ENCODE measurements at places on chromosomes 13 and 19. TPM values are rescaled to one million over a fixed set of nuclear protein-coding genes. Genes with fewer than 3 reads are reported as not detected.

The ZNF583 gene
- 5.5 TPM for total RNA-seq

The FPR1 gene
- total RNA-seq = not detected

The RGCC gene
- 5.4 TPM for total RNA-seq

The LRP3 gene
- total RNA-seq = 34.4 TPM

GRCh38 chr19:42276284-42276683 lies 7.2 kb downstream of the CIC start:
- no peak for DNase-seq

- DNase-seq = peak; percentile 94
These were observed 13.6 kb downstream of the IER2 start for GRCh38 chr19:13163609-13164342.

DNA sequence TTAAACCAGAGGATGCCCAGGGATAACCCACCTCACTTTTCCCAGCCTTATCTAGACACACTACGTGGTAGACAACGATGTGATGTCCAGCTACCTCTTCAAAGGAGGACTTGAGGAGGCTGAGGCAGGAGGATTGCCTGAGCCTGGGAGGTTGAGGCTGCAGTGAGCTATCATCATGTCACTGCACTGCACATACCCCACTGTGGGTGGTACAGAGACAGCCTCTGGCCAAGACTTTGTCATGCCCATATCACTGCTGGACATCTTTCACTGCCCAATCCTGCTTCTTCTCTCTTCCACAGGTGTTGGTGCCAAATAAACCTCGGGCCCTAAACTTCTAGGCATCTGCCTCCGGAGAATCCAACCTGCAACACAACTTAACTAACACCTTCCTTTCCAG lies 85.8 kb downstream of the FAM216B start:
- DNase-seq = no peak

All from endodermal cell (in vitro differentiated cells).